T follicular helper cell (primary cell): ENCODE measurements at places on chromosomes 2 and 18.

GRCh38 chr2:37215250-37215649, 16.1 kb downstream of the CEBPZ start:
- no peak for DNase-seq

DNA sequence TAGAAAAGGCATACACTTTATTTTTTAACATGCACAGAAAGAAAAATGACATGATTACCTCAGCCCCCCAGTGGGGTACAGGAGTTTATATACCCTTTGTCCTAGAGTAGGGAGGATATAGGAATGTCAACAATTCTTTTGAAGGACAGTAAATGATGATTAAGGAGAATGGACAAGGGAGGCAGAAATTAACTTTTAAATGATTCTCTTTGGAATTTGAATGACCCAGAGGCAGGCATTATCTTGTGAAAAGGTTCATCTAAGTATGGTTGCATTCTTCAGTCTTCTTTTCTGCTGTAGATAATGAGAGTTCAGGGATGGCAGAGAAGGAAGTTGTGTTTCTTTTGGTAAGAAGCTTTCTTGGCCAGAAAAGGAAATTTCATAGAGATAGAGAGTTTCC, 971.3 kb downstream of the CNTNAP5 start:
- no peak for DNase-seq

DNA sequence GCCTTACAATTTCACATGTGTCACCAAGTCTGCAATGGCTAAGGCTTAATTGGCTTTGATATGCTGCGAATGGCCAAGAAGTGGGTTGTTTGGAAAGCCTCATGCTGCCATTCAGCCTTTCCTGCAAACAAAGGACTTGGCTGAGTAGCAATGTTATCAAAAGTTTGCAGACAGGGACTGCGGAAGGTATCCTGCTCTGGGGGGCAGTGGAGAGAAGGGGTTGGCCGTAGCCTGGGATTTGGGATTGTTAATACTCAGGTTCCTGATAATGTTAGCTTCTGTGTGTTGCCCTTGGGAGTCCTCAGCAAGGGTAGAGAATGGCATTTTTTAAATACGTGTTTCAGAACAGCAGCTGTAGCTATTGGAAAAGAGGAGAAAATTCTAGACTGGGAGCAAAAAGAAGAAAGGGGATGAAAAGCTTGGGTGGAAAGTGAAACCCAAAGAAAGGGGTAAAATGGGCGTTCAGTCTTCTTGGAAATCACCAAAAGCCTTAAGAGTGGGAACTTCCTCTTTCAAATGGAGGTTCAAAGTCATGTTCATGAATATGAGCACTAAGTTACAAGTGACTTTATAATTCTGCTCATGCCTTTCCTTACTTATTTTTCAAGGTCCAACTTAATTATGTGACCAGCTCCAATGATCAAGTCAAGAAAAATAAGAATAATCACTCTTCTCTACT, 325.1 kb downstream of the RNF144A start:
- DNase-seq, result no peak

GRCh38 chr2:145771525-145771924, 1251.6 kb upstream of the ZEB2 start:
- DNase-seq, result no peak

DNA sequence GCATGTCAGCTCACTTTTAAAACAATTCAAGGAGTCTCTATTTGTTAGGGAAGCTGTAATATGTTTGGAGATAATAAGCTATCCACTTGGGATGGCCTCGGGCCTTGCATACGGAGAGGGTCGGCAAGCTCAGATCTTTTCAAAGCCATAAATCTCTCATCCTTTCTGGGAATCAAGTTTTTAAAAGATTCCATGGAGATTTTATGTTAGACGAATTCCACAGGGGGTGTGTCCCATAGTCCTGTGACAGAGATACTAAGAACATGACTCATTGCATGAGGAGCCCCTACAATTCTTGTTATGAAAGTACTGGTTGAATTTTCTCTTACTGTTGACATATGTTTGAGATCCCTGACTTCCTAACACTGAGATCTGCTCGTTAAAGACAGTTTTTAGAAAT, 108.7 kb downstream of the FEZ2 start:
- no peak for DNase-seq

GRCh38 chr2:43285987-43286386, 59.6 kb upstream of the ZFP36L2 start:
- no peak for DNase-seq

DNA sequence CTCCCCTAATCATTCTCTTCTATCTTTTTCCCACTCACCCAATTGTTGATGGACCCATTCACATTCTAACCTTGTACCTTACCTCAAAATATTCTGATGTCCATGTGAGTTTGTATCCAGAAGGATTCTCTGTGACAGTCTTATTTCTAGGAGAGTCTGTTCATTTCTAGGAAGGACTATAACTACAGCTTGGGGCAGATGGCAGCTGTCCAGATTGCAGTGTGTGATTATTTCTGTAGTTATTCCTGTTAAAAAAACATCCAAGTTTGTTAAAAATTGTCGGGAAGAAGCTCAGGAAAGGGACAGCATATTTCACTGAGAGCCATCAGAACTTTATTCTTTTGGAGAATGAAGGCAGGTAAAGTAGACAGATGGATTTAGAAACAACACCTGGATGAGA, 142.6 kb downstream of the RAPGEF4 start:
- DNase-seq, result no peak
